NCI-H510A treated with DMSO at 0.1 percent for 48 hours (cell line): ENCODE measurements at places on chromosomes 6 and 20.

- no peak for DNase-seq
Observed at GRCh38 chr20:61719691-61720347, 345.9 kb downstream of the TAF4 start.

DNA sequence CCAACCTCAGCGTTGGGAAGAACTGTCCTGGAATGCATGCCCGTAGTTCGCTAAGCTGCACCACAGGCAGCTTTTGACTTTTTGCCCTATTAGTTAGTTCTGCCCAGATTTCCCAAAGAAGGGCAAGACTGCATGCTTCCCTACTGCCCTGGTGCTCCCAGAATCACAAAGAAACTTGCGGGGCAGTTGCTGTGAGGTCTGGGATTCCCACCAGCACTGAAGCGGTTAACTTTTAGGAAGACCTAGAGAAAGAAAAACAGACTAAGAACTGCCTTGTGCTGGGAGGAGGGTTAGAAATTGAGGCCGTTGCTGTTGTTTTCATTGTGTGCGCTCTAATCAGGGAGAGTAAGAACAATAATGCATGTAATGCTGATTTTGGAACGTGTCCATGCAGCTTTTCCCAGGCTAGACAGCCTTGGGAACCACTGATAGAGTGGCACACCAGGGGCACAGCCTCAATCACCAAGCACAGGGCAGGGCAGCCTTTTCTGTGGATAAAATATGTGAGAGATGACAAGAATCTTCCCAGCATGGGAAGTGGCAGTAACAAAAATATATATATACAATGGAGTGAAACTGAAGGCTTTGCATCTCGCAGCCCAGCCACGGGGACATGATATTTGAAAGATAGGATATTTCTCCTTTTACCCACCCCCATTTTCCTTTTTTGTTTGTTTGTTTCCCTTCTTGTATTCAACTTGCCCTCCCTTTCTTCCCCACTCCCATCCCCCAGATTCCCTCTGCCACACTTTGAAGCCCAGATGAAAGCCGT lies 137.7 kb upstream of the HEY2 start:
- no peak for DNase-seq

- DNase-seq = no peak
Observed at GRCh38 chr6:44024574-44025219, 102.6 kb downstream of the MRPL14 start.

DNA sequence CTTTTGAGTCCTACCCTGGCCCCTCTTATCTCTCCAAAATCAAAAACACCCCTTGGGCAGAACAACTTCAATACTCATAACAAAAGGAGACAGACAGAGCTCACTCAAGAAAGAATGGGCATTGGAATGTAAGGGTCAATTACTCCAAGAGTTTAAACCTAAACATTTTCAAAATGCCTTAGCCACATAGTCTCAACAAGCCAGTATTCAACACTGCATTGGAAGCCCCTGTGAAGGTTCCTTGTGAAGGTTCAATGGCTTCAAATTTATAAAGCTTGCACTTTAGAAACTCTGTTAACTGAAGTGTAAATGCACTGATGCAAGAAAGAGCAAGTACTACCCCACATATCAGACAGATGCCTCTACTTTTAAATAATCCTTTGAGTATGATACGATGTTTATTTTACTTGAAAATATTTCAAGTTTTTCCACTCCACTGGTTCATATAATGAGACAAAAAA lies 139.1 kb upstream of the LAMP5 start:
- DNase-seq = no peak

- no peak for DNase-seq
Observed at GRCh38 chr20:57613481-57613921, 6.7 kb downstream of the ZBP1 start.

DNA sequence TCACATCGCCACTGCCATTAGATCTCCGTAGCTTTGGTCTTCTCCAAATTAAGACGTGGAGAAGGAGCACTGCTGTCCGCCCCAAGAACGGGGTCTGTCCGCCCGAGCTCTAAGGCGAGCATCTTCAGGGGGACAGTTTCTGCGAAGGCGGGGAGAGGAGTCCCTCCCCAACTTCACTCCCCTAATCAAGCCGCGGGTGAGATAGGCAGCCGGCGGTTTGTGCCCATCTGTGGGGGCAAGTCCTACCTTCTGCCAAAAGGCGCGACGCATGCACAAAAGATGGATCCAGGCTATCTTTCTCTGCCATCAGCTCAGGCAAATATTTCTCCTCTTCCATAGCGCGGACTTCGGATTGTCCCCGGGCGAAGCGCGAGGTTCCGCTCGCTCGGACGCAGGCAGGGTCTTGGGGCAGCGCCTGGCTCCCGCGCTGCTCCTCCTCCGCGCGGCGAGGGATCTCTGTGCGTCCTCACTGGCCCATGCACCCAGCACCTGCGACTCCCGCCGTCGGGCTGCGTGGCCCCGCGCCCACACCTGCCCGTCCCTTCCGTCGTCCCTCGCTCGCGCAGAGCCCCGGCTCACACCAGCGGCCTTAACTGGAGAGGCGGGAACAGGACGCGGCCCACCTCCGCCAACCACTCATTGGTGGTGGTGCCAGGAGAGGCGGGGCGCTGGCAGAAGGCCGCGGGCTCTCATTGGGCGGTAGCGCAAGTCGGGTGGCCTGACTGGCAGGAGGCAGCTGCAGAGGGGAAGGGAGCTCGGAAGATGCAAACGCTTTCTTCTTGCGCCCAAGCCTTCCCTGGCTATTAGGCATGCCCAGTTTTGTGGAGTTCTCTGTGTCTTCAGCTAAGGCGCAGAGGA lies at the start of gene KHDRBS2:
KHDRBS2 (minus strand) TSS at position 614 of the 858 bp plus-strand sequence.
- DNase-seq = peak; percentile 67

GRCh38 chr6:159464816-159465215 lies 228.2 kb downstream of the SOD2 start:
- DNase-seq = no peak

DNA sequence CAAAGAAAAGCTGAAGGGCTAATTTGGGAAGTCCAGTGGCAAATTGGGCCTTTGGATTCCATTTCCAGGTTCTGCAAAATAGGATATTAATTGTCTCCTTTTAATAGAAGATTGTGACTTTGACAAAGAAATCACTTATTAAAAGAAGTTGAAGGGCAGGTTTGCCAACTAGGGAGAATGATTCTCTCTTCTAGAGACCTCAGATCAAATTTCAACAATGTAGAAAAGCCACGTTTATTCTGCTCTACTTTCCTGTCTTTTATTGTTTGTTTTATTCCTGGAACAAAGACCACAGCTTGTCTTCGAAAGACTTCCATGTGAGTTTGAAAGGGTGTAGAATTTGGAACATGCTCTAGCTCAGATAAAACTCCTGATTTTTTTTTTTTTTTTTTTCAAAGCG lies 65.5 kb upstream of the PRL start:
- peak; percentile 87 for DNase-seq

DNA sequence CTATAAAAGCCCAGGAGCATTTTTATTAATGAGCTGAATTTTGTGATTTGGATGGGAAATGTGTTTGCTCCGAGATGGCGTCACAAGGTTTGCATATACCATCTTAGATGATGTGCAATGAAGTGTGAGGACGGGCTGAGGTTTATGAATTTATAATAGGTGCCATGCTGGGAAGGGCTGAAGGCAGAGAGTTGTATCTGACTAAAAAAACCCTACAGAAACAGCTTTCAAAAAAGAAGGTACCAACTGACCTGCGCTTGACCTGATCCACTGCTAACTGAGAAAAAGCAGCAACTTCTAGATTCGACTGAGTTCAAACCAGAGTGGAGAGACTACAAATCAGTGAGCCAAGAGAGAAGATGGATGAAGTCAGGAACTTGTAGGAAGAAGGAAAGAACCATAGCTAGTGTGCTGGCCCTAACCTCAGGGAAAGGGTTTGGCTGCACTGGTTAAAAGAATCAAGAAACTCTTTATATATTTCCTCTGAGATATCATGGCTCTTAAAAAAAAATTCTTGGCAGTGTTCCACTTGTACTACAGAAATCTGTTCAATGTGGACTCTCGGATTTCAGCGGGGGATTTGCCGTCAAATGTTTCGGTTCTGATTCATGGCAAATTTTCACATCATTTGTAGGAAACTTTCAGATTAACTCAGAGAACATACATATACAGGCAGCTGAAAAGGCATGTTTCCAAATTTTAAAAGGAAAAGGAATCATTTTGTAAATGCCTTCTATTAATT lies 56.5 kb upstream of the HDGFL1 start:
- DNase-seq = no peak

- peak; percentile 73 for DNase-seq
Observed at GRCh38 chr20:20546402-20546801, 166.0 kb downstream of the RALGAPA2 start.

GRCh38 chr6:117167520-117168271 lies 97.7 kb upstream of the VGLL2 start:
- no peak for DNase-seq

DNA sequence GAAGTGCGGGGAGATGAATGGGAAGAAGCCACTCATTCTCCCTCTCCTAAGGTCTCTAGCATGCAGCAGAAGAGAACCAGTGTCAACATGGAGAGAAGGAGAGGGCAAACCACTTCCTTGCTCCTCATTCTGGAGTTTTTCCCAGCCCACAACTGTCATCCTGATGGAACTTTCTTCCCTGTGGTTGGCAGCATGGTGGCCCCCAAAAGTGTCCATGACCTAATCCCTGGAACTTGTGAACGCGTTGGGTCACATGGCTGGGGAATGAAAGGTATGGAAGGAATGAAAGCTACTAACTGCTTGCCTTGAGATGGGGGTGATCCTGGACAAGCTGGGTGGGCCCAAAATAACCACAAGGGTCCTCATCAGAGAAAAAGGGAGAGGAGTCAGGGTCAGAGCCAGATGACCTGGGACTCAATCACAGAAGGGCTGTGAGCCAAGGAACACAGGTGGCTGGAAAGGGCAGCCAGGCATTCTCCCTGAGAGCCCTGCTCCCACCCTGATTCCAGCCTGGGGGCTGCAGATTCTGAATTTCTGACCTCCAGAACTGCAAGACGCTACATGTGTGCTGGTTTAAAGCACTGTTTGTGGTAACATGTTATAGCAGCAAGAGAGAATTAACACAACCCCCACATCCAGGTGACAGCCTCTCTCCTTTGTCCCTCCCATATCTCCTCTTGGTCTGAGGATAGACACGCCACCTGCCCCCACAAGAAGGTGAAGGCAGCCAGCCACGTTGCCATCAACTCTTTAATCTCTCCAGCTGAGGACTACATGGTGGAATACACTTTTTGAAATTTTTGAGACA lies 63.2 kb downstream of the PYGB start:
- no peak for DNase-seq

DNA sequence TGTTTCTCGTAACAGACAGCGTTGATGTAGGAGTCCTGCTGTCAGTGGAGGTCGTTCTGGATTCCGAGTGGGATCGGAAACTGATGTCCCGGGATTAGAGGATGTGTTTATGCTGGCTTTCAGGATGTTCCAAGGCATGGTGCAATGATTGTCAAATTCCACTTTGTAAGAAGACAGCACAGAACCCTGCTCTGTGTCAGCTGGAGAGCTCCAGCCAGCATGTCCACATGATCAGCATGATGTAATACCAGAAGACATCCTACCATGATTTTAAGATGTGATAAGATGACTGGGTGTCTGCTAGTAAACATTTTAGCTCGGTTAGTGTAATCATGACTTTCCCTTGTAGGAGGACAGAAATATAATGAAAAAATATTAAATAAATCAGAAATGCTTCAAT lies 20.3 kb downstream of the ENPP1 start:
- no peak for DNase-seq

GRCh38 chr6:65979120-65979519 lies 272.1 kb upstream of the EYS start:
- no peak for DNase-seq

GRCh38 chr6:15522427-15522826 lies 140.4 kb downstream of the DTNBP1 start:
- no peak for DNase-seq

DNA sequence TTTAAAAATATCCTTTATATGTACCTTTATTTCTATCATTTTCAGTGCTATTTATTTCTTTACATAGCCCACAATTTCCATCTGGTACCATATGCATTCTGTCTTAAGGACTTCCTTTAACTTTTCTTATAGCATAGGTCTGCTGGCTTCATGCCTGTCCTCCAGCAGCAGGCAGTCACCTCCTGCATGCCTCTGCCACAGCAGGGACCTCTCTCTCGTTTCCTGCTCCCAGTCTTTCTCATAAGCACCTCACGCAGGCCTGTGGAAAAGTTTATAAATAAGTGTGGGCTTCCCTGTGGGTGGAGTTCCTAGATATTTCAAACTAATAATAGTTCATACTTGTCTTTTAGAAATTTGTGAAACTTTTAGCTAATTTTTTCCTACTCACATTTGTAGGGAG lies 133.9 kb downstream of the KCNQ5 start:
- DNase-seq = no peak

DNA sequence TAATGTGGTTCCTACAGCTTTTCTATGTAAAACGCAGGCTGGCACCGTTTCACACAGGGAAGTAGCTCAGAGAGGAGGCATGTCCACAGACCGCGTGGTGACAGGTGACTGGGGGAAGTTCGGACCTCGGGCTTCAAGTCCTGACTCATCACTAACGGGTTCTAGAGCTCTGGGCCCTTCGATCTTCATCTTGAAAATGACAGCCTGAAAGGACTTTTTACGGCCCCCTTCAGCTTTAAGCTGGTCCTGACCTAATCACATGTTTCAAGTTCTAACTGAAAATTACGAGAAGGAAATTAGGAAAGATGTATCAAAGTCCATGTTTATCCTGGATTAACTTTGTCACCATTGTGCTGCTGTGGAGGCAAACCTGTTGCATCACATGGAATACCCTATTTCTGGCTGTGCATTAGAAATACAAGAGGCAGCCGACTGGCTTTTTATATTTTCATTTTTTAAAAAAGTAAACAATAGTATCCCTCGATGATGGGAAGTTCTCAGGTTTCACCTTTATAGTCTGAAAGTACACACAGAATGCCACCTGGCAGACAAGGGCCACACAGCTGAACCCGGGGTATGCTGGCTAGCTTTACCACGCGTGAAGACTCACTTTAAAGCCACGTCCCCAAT lies 2.0 kb downstream of the MAN1A1 start:
- DNase-seq = peak; percentile 25

DNA sequence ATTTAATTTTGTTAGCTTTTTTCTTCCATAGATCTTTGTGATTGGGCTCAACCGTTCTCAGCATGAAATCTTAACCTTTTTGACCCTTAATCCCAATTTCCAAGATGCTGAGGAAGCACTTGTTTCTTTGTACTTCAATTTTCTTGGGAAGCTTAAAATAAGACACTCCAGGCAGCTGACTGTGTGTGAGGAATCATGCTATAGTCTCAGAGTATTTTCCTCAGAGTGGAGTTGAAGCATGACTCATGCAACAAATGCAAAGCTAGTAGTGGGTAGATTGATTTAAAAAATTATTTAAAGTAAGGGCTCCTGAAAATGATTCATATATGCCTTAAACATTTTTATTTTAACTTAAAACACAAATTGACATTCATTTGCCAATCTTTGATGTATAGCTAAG lies 168.7 kb downstream of the BTBD3 start:
- no peak for DNase-seq

- DNase-seq = no peak
Observed at GRCh38 chr20:13017883-13018535, 9.2 kb downstream of the SPTLC3 start.

- DNase-seq = no peak
Observed at GRCh38 chr6:139839506-139840156, 465.2 kb upstream of the CITED2 start.

- DNase-seq = no peak
Observed at GRCh38 chr6:53735896-53736295, 58.9 kb upstream of the LRRC1 start.
